ENCODE measurements at places on chromosomes 1 and 21.

DNA sequence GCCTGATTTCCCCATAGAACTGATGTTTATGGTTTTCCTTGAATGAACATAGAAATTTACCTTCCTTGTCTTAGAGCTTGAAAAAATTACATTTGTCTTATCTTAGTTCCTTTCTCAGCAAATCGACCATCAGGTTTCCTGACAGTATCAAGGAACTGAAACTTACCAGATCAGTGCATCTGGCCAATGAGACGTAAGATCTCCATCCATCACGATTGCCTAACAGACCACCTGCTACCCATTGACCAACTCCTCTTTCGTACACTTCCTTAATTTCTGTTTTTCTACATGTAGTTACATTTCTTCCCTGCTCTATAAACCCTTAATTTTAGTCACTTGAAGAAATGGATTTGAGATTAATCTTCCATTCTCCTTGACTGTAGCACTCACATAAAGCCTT, 57.4 kb upstream of the TMPRSS15 start:
- peak; percentile 20 for DNase-seq

- no peak for DNase-seq
These were observed at the start of gene LCE2D for GRCh38 chr1:152663098-152663497. Gene LCE2D (plus strand): TSS chr1:152663380. CDS start chr1:152664106, 726 bp downstream.

GRCh38 chr1:5513846-5514526, 478.2 kb downstream of the NPHP4 start:
- DNase-seq = no peak

DNA sequence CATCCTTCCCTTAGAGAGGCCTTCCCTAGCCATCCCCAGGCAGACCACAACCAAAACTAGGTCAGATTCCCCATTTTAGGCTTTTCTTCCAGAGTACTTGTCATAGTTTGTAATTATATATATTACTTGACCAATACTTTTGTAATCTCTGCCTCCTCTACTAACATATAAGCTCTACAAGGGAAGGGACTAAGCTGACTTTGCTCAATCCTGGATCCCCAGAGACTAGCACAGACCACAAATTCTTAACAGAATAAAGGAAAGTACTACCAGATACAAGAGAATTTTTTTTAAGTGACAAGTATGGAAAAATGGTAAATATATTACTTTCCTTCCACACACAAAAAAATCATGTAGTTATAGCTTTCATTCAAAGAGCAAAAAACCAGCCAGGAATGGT, 2.0 kb downstream of the ZMYM6 start:
- no peak for DNase-seq

GRCh38 chr1:56505792-56506743, 73.3 kb downstream of the PLPP3 start:
- DNase-seq = no peak

GRCh38 chr1:17248781-17249180, at the start of gene PADI3:
Gene PADI3 (plus strand): TSS chr1:17249098. CDS start chr1:17249138, 40 bp downstream.
- no peak for DNase-seq

DNA sequence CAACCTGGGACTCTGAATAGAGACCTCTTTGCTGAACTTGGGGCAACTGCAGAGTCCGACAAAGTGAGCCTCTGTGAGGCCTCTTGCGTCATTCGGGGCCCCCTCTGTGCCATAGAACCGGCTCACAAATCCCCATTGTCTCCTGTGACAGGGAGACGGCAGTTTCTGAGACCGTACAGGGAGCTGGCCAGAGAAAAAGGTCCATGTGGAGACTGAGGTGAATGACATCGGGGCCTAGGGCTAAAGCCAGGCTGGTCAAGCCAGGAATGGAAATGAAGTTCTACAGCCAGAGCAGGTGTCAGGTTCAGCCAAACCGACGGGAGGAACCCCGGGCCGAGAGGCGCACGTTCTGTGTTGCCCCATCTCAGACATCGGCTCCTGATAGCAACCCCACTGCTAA, 37.1 kb upstream of the TRIM67 start:
- DNase-seq = no peak

- no peak for DNase-seq
These were observed 85.1 kb downstream of the PCSK9 start for GRCh38 chr1:55124470-55124869.

DNA sequence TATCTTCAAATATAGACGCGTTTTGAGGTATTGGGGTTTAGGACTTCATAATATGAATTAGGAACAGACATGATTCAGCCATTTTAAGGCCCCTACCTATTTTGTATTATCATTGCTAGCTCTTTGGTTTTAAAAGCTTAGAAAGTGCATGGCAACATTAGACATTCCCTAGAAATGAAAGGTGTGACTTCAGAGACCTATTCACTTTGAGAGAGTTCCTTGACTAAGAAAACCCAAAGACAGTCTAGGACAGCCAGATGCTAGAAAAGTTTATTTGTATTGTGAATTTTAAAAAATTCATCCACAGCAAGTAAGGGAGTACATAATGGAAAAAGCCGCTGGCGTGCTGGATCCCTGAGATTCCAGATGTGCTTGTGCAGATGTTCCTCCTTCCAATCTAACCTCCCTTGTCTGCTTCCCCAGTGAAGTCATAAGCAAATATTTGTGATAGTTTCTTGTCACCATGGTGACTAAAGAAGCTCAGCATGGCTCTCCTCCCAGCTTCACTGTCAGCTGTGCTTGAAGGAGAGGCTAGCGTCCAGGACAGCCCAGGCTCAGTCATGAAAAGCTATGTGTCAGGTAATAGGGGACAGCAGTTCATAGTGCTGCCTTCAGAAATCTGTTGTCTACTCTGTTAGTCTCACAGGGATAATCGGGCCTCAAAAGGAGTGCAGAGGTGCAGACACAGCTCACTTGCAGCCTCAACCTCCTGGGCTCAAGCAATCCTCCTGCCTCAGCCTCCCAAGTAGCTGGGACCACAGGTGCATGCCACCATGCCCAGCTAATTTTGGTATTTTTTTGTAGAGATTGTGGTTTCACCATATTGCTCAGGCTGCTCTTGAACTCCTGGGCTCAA, 34.8 kb downstream of the KPNA6 start:
- no peak for DNase-seq

DNA sequence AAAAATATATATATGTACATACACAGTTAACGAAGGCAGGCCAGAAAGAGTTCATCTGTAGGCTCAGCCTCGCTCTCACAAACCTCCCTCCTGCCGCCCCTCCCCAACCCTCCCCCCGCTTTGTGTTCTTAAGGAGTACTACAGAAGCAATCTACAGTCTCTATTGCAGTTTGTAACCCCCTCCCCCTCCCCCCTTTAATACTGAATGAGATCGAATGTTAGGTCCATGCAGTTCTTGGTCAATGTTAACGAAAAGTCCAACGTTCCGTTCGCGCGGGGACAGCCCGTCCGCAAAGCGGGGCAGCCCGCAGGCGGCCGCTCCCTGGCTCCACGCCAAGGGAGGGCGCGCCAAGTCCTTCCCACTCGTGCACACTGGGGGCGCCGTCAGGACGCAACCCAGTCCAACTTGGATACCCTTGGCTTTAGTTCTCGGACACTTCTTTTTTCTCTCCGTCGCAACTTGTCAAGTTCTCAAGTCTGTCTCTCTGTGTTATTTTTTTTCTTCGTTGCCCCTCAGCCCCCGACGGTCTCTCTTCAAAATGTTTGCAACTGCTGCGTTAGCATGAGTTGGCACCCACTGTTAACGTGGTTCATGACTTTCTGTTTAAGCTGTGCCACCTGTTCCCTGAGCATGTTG, 2.2 kb downstream of the JUN start:
- DNase-seq = peak; percentile 72

GRCh38 chr1:89170170-89171066, 5.4 kb downstream of the GBP7 start:
- DNase-seq = no peak

DNA sequence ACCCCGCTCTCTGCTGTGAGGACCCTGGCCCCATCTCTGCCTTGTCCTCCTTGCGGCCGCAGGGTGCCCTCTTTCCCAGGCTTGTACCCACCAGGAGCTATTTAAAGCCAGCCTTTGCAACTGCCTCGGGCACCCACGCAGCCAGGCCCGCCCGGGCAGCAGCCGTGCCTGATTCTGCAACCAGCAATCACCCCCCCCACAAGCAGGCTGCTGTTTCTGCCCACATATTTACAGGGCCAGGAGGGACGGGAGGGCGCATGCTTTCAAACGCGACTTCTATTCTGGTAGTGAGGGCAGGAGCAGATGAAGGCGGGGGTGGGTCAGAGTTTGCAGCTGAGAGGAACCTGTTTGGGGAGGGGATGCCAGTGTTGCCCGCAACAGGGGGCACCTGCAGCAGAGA, 13.6 kb downstream of the GABRD start:
- no peak for DNase-seq

GRCh38 chr1:191034132-191034531, 556.5 kb upstream of the BRINP3 start:
- DNase-seq = no peak

DNA sequence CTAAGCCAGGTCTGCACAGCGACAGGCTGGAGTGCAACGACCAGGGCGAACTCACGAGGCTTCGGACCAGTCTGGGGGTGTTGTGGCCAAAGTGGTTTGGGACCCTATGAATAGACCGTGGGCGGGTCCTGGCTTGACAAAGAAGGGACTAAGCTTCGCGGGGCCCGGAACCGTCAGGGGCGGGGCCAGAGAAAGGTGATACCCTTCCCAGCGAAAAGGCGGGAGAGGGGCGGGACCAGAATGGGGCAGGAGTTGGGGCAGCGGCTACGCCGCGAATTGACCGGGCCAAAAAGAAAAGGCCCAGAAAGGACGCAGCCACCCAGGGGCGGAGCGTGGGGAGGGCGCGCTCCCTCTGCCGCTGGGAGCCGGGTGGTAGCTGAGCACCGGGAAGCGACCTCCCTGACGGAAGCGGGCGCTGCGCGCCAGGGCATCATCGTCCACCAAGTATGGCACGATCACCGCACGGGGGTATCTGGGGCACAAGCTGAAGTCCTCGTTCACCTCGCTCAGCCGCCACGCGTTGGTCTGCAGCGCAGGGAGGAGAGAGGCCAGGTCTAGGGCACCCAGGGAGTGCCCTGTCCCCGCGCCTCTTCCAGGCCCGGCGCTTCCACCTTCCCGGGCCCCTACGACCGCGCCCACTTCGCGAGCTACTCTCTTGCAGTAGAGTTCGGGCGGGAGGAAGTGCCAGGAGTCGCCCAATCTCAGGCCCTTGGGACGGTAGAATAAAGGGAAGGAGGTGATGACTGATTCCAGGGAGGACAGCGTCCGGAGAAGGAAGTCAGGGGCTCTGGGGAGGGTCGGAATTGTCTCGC, 6.7 kb upstream of the FAM167B start:
- peak; percentile 66 for DNase-seq

GRCh38 chr1:202088206-202088605, 34.5 kb upstream of the GPR37L1 start:
- DNase-seq = no peak

DNA sequence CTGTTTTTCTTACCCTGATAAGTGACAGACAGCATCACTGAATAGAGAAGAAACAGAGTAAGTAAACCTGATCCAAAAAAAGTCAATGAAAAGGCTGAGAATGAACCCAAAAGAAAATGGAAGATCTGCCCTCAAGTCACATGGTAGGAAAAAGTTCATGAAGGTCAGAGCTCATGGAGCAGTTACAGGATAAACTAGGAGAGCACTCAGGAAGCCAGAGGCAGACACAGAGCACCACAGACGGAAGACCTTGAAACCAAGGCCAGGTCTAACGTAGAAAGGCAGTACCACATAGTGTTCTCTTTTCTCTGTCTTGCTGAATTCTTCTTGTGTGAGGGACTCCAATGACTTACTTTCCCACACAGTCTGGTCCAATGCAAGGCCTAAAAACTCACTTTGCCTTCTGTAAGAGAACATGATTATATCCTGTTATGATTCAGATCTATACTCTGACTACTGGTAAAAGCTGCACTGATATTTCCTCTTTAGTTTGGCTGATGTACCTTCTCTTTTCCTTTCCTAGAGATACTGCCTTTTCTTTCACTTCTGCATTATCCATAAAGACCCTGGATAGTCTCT, 40.8 kb downstream of the RTCA start:
- DNase-seq = no peak

- DNase-seq = no peak
These were observed 39.1 kb upstream of the CDC42BPA start for GRCh38 chr1:227357171-227357926.

DNA sequence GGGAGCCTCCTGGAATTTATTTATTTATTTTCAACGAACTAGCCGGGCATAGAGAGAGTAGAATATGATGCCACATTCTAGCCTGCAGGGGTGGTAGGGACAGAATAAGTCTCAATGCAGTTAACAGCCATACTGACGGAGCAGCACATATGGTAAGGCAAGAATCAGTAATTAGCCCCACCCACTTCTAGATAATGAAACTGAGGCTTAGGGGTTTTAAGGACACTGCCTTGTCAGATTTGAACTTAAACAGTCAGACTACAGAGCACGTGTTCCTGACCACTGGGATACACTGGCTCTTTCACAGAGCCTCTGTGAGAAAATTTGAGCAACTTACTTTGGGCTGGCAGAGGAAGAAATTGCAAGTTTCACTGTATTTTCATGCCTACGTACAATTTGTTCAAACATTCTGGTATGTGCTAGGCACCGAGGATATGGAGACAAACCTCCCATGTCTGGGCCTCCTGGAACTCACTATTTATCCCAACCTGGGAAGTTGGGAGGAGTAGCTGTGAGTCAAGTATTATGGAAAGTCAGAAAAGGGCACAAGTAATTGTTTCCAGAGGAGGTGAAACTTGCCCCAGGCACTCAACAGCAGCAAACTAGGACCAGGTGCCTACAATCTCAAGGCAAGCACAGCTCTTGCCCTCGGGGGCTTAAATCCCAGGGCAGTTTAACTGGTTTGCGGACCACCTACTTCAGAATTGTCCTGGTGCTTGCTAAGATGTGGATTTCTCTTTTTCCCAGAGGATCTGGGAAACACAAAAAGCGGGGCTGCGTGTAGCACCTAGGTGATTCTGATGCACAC, 1.6 kb upstream of the CLIC4 start:
- no peak for DNase-seq

DNA sequence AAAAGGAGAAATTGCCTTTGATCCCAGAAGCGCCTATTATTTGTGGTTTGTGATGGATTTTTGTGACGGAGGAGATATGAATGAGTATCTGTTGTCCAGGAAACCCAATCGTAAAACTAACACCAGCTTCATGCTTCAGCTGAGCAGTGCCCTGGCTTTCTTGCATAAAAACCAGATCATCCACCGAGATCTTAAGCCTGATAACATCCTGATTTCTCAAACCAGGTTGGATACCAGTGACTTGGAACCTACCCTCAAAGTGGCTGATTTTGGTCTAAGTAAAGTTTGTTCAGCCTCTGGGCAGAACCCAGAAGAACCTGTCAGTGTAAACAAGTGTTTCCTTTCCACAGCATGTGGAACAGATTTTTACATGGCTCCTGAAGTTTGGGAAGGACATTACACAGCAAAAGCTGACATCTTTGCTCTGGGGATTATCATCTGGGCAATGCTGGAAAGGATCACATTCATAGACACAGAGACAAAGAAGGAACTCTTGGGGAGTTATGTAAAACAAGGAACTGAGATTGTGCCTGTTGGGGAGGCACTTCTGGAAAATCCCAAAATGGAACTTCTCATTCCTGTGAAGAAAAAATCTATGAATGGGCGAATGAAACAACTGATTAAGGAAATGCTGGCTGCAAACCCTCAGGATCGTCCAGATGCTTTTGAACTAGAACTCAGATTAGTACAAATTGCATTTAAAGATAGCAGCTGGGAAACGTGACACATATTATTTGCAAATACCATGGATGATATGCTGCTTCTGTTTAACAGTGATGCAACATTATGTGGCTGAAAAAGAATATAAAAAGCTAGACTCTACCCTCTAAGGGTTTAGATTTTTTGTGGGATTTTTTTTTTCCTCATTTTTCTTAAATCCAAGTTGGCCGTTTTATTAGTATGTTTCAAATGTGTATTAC, 10.5 kb downstream of the PDIK1L start:
- no peak for DNase-seq
